ENCODE measurements at places on chromosomes 6 and 20.
A peak's percentile ranks its signal among the peaks of the same experiment; 100 is the strongest.

DNA sequence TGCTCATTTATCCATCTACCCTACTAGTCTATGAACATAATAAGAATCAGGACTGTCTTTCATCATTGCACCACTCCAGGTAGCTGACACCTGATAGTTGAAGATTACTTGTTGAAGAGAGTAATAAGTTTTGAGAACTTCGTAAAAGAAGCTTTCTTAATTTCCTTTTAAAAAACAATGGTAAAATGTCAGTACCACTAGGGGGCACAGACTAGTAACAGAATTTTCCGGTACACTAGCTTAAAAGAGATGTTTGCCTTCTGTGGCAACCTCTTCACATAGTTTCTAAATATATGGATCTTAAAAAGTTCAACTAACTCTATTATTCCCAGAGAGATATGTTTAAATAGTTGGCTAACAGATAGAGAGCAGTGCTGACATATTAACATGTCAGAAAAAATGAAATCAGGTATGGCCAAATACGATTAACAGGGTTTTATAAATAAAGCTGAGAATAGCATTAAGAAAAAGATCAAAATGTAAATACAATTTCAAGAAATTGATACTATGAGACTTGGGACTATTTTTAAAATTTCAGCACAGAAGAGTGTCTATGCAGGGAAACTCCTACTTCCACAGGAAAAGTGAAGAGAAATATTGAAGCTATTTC is 5.4 kb upstream of the KCNQ5 start:
- no peak overlapping the region for H3K27ac ChIP-seq
- no peak for DNase-seq
- no peak overlapping the region for H3K4me3 ChIP-seq
- H3K4me1 ChIP-seq: peaks cover 20% of the 10 kb centered on the region

DNA sequence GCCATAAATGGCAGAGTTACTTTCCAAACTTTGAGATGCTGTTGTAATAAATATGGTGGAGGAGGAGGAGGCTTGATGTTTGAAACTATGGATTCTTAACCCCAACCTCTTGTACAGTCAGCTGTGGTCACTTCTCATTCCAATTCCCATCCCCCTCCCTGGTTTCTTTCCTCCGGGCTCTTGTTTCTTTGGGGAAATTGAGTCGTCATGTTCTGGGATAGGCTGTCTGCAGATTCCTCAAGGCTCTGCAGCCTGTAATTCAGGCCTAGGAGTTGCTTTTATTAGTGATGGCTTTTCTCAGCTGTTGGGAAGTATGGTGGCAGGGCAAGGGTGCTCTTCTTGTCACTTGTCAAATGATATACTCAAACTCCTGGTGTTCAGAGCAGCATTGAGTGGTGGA is 2.6 kb downstream of the PTK7 start:
- DNase-seq: no peak
- no peak overlapping the region for H3K4me3 ChIP-seq
- H3K27ac ChIP-seq: no peak overlapping the region
- peaks cover 7% of the 10 kb centered on the region for H3K4me1 ChIP-seq

- H3K27ac ChIP-seq: no peak overlapping the region
- peaks cover 3% of the 10 kb centered on the region for H3K36me3 ChIP-seq
- peaks cover 25% of the 10 kb centered on the region for H3K4me1 ChIP-seq
- no peak overlapping the region for H3K4me3 ChIP-seq
- H3K27me3 ChIP-seq: no peaks in the 10 kb centered on the region
- peak; percentile 45 for DNase-seq
Observed at GRCh38 chr20:63819224-63819921, 11.7 kb downstream of the ZBTB46 start.

DNA sequence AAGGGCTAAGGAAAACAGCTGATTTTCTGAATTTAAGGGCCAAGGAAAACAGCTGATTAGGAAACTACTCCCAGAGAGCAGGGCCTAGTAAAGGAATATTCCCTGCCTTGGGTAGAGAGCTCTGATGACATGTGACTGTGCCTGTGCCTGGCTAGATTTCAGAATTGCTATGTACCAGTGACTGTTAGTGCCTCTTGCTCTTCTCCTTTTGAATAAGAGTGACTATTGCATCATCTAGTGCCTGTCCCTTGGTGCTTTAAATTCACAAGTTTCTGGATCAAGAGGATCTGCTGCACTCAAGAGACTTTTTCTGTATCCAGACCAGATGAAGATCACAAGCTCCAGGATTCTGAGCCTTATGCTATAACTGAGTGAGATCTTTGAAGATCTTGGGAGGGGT is 332.9 kb downstream of the KIF16B start:
- no peak overlapping the region for H3K4me3 ChIP-seq
- H3K27ac ChIP-seq: no peak overlapping the region
- no peaks in the 10 kb centered on the region for H3K4me1 ChIP-seq
- no peaks in the 10 kb centered on the region for H3K27me3 ChIP-seq
- no peak for DNase-seq

DNA sequence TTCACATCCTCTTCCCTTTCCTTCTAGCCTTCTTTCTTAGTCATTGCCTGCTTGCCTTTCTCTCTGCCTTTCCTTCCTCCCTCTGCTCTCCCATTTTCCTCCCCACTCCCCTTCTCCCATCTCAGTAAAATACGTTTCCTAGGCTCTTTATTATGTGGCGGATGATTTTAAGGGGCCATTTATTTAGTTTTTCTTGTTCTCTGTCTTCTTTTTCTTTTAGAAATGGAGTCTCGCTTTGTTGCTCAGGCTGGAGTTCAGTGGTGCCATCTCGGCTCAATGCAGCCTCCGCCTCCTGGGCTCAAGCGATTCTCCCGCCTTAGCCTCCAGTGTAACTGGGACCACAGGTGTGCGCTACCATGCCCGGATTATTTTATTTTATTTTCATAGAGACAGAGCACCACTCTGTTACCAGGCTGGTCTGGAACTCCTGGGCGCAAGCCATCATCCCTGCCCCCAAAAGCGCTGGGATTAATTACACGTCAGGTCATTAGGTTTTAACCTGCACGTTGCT is 1.5 kb downstream of the MTHFD1L start:
- peak overlapping the region; percentile 70 for H3K4me3 ChIP-seq
- no peaks in the 10 kb centered on the region for H3K36me3 ChIP-seq
- peaks cover 3% of the 10 kb centered on the region for H3K4me1 ChIP-seq
- no peaks in the 10 kb centered on the region for H3K27me3 ChIP-seq
- DNase-seq: no peak
- H3K27ac ChIP-seq: peak overlapping the region; percentile 84

DNA sequence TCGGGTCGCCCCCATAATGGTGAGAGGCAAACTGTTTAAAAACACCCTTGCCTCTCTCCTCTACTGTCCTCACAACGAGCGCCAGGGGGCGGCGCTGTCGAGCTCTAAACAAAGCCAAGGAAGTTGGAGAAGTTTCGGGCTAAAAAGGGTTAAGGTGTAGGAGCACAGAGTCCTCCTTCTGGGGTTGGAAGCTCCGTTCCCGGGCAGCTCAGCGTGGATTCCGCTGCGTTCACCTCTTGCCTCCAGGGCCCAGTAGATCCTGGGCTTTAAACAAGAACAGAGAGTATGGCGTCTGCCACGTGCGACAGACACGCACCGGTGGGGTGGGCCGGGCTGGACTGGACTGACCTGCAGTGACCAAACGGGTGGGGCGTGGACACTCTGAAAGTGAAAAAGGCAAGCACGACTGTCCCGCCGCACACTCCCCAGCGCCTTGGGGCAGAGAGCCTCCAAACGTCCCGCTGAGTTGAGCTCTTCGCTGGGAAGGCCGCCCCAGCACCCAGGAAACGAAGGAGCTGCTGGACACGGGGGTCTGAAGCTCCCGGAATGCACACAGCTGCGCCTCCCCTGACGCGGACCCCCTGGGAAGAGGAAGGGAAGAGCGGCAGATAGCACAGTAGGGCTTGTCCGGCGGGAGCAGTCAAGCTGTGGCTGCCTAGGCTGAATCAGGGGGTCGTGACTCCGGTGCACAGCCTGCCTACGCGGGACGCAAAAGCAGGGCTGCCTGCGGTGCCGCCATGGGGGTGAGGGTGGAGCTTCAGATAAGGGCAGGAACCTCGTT is 1.6 kb upstream of the THBD start:
- no peaks in the 10 kb centered on the region for H3K36me3 ChIP-seq
- H3K27me3 ChIP-seq: peaks cover 9% of the 10 kb centered on the region
- peaks cover 13% of the 10 kb centered on the region for H3K4me1 ChIP-seq
- H3K27ac ChIP-seq: peak overlapping the region; percentile 55
- DNase-seq: peak; percentile 81
